H9 (cell line): ENCODE measurements at places on chromosomes 16 and 17. TPM values are rescaled to one million over a fixed set of nuclear protein-coding genes. Genes with fewer than 3 reads are reported as not detected.

The OR3A2 gene
- total RNA-seq, result not detected in 2 replicates

The C16orf46 gene
- total RNA-seq, result 0.86 and 2.0 TPM in 2 replicates

The ITGAL gene
- not detected in 2 replicates for total RNA-seq

The ACAP1 gene
- total RNA-seq, result 15.5 and 18.2 TPM in 2 replicates

The OR1A1 gene
- total RNA-seq, result not detected in 2 replicates

The KRTAP1-5 gene
- not detected in 2 replicates for total RNA-seq

The C17orf100 gene
- 0.70 and 1.1 TPM in 2 replicates for total RNA-seq

The KCNH6 gene
- 1.6 and 2.3 TPM in 2 replicates for total RNA-seq

DNA sequence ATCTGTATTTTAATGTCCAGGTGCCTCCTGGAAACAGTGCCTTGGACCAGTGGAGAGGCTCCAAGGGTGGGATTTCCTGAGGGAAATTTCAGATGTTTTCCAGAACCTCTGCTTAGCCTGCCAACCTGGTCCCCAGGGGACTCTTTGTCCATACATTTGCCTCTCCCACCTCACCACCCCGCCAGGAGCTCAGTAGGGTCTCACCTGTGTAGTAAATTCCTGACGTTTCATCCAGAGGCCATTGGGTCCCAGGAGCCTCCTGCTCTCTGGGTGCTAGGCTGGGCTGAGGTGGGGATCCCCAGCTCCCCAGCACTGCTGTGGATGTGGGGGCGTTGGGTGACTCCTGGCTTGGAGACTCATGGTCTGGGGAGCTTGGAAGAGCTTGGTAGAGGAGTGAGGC is 2.7 kb downstream of the NLRP1 start:
- no peaks in the 10 kb centered on the region for H3K4me1 ChIP-seq
- H3K4me3 ChIP-seq, result no peak overlapping the region
- no peaks in the 10 kb centered on the region for H3K27me3 ChIP-seq
- H3K36me3 ChIP-seq, result no peaks in the 10 kb centered on the region

DNA sequence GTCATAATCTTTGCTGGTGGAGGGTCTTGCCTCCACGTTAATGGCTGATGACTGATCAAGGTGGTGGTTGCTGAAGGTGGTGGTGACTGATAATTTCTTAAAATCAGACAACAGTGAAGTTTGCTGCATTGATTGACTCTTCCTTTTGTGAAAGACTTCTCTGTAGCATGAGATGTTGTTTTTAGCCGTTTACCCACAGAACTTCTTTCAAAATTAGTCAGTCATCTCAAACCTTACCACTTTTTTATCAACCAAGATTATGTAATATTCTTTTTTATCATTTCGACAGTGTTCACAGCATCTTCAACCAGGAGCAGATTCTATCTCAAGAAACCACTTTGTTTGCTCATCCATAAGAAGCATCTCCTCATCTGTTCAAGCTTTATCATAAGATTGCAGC is 5.9 kb downstream of the UQCRC2 start:
- no peaks in the 10 kb centered on the region for H3K27me3 ChIP-seq
- H3K36me3 ChIP-seq, result peaks cover 71% of the 10 kb centered on the region
- H3K27ac ChIP-seq, result no peak overlapping the region
- H3K4me3 ChIP-seq, result no peak overlapping the region

DNA sequence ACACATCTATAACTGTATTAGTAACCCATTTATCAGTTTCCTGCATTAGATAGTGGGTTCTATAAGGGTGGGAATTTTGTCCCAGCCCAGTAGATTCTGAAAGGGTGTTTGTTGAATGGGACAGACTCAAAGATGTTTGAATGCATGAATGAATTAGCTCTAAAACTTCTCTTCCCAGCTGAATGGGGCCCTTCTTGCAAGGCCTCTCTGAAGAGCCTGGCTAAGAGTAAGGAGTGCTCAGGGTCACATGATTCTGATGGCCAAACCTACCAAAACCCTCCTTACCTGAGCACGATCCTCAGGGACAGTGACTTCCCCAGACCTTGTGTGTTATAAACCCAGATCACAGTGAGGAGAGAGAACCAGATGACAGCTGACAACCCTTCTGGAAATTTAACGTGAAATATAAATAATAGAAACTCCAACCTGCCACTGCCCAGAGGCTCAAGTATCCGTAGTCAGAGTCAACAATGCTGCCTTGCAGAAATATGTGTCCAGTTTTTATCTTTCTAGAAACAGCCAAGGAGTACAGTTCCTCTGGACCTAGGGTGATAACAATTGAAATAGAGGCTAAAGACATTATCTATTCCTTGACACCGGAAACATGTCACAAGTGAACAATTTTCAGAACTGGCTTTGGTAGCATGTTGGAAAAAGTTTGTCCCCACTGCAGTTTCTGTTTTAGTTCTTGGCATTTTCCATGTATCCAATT is 268.9 kb upstream of the MAF start:
- no peak overlapping the region for H3K4me3 ChIP-seq
- no peak for DNase-seq
- H3K27me3 ChIP-seq, result no peaks in the 10 kb centered on the region
- no peak overlapping the region for H3K27ac ChIP-seq

GRCh38 chr17:48604770-48605329 is at the start of gene HOXB6:
HOXB6 (minus strand) TSS chr17:48604986; CDS start chr17:48598150, 6,836 bp downstream.
- no peak within 1 kb of the TSS for H3K4me3 ChIP-seq
- DNase-seq, result no peak
- H3K4me1 ChIP-seq, result no peaks in the 10 kb centered on the region
- no peak within 1 kb of the TSS for H3K27ac ChIP-seq

GRCh38 chr17:40895106-40895730 is 10.2 kb upstream of the KRT20 start:
- no peaks in the 10 kb centered on the region for H3K27me3 ChIP-seq
- H3K36me3 ChIP-seq, result no peaks in the 10 kb centered on the region
- no peak overlapping the region for H3K4me3 ChIP-seq
- no peak overlapping the region for H3K27ac ChIP-seq
- DNase-seq, result no peak
- no peaks in the 10 kb centered on the region for H3K4me1 ChIP-seq

DNA sequence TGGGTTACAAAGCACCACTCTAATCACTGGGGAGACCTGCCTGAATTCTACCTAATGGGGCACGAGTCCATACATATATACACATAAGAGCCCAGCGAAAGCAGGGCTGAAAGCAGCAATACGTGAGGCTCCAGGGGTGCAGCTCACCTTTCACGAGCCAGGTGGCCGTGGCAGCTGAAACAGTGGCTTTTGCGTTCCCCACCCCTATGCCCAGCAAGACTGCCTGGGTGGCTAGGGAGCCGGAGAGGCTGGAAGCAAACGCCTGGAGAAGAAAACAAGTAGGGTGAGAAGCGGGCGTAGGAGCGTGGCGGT is 618 bp downstream of the RUSF1 start:
- H3K4me1 ChIP-seq, result 0 out of 2 replicates have a peak, but pooled peaks cover 3% of the 10 kb centered on the region
- no peak overlapping the region for H3K27ac ChIP-seq
- H3K4me3 ChIP-seq, result peak overlapping the region; percentile 87
- no peak for DNase-seq
- peaks cover 5% of the 10 kb centered on the region; the same call in 1 of the 2 replicates for H3K36me3 ChIP-seq

DNA sequence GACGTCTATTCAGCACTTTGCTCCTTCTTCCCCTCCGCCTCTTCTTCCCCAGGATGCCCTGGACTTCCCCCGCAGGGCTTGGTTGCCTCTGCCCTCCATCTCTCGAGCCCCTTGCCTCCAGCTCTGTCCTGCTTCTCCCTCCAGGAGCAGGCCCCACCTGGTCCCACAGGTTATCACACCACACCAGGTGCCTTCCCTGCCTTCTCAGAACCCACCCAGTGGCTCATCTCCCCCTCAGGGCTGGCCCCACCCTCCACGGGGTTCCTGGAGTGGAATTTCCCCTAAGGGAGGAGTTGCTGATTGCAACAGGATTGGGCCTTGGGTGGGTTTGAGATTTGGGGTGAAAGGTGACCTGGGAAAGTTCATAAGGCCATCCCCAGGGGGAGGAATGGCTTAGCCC is 49.0 kb upstream of the TAC4 start:
- peaks cover 3% of the 10 kb centered on the region; the same call in 1 of the 2 replicates for H3K27me3 ChIP-seq
- H3K4me3 ChIP-seq, result no peak overlapping the region
- no peak for DNase-seq
- no peaks in the 10 kb centered on the region for H3K36me3 ChIP-seq

DNA sequence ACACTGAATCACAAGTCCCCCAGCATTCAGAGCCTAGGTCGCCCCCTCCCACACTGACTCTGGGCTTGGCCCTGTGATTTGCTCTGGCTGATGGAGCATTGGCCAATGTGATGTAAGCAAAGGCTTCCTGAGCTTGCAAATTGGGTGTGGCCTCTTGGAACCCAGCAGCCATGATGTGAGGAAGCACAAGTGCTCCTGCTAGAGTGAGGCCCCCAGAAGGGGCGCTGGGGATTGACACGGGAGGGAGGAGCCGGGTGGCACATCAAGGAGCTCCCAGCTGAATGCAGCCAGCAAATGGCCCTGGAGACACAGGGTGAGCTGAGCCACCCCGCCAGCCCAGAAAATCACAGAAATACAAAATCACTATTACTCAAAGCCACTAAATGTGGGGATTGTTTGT is 308.5 kb downstream of the C16orf95 start:
- H3K4me3 ChIP-seq, result no peak overlapping the region
- H3K27me3 ChIP-seq, result no peaks in the 10 kb centered on the region
- no peak for DNase-seq
- H3K4me1 ChIP-seq, result no peaks in the 10 kb centered on the region

- no peaks in the 10 kb centered on the region for H3K27me3 ChIP-seq
- H3K27ac ChIP-seq, result no peak overlapping the region
- DNase-seq, result no peak
- no peaks in the 10 kb centered on the region for H3K36me3 ChIP-seq
Observed at GRCh38 chr17:39759204-39759603, 21.5 kb downstream of the GRB7 start.

DNA sequence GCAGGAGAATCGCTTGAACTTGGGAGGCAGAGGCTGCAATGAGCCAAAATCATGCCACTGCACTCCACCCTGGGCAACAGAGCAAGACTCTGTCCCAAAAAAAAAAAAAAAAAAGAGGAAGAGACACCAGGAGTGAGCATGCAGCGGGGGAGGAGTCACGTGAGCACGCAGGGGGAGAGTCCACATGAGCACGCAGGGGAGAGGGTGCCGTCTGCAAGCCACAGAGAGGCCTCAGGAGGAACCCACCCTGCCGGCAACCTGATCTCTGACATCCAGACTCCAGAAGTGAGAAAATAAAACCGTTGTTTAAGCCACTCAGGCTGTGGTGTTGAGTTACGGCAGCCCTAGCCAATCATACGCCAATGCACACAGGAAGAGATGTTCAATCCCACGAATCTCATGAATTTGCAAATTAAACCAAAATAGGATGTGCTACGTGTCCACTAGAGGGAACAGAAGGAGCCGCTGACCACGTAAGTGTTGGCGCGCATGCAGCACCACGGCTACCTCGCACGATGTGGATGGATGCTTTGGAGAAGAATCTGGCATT is 42.2 kb downstream of the CCDC57 start:
- DNase-seq, result no peak
- peaks cover 3% of the 10 kb centered on the region for H3K4me1 ChIP-seq
- H3K27me3 ChIP-seq, result peaks cover 41% of the 10 kb centered on the region
- peaks cover 48% of the 10 kb centered on the region for H3K36me3 ChIP-seq

- H3K27me3 ChIP-seq, result no peaks in the 10 kb centered on the region
- no peak overlapping the region for H3K4me3 ChIP-seq
- no peak overlapping the region for H3K27ac ChIP-seq
- DNase-seq, result no peak
Observed at GRCh38 chr16:2388875-2389433, 40.3 kb upstream of the CCNF start.

- H3K27me3 ChIP-seq, result peaks cover 4% of the 10 kb centered on the region; the same call in 1 of the 2 replicates
- H3K4me1 ChIP-seq, result peaks cover 10% of the 10 kb centered on the region; the same call in 1 of the 2 replicates
- no peak overlapping the region for H3K27ac ChIP-seq
- peaks cover 8% of the 10 kb centered on the region; the same call in 1 of the 2 replicates for H3K36me3 ChIP-seq
- H3K4me3 ChIP-seq, result peak overlapping the region; percentile 76
Observed at GRCh38 chr16:81447383-81448101, 2.9 kb downstream of the CMIP start.

GRCh38 chr17:15384142-15384787 is 42.9 kb upstream of the TEKT3 start:
- no peaks in the 10 kb centered on the region for H3K27me3 ChIP-seq
- H3K27ac ChIP-seq, result no peak overlapping the region
- no peaks in the 10 kb centered on the region for H3K36me3 ChIP-seq

- no peak overlapping the region; the same call in 2 of the 3 replicates for H3K4me3 ChIP-seq
- no peak overlapping the region for H3K27ac ChIP-seq
- H3K4me1 ChIP-seq, result no peaks in the 10 kb centered on the region
- no peaks in the 10 kb centered on the region for H3K36me3 ChIP-seq
Observed at GRCh38 chr16:29192329-29193247, 207.7 kb downstream of the LAT start.

DNA sequence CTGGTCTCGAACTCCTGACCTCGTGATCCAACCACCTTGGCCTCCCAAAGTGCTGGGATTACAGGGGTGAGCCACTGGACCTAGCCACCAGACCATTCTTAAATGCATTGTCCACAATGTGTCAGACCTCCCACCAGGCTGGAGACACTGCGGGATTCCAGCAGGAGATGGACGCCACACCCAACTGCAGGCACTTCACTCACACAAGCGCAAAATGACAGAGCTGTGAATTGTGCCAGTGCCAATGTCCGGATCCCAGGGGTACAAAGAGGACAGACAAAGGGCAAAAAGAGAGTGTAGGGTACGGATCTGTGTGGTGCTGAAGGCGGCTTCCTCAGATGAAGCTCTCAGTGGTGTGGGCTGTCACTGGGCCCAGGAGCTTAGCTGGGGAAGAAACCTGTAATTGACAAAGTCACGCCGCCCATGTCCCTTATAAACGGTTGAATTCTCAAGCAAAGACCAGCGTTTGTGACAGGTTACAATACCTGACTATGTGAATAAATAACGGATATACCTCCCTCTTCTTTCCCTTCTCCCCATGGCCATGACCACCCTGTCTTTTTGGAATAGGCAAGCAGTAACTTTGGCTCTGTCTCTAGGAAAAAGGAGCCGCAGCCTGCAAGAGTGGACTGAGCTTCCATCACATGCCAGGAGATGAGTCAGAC is 40.0 kb downstream of the HS3ST3A1 start:
- no peak overlapping the region for H3K4me3 ChIP-seq
- H3K4me1 ChIP-seq, result no peaks in the 10 kb centered on the region
- DNase-seq, result no peak
- H3K36me3 ChIP-seq, result peaks cover 5% of the 10 kb centered on the region
- H3K27ac ChIP-seq, result no peak overlapping the region

DNA sequence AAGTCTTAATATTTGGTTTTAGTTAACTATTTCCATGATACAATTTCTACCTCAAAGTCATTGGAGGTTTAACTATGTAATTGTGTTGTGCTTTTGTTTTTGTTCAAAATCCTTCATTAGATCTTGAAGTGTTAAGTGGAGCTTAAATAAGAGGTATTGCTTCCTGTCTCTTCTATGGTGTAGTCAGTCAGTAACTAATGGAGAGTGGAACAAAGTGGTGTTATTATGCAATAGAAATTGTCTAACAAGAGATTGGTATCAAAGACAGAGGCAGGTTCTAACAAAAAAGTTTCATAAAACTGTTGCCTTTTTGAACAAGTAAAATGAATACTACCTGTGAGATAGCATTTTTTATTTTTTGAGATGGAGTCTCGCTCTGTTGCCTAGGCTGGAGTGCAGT is 45.2 kb downstream of the GRB7 start:
- H3K27me3 ChIP-seq, result no peaks in the 10 kb centered on the region
- no peak overlapping the region for H3K27ac ChIP-seq
- no peak for DNase-seq
- H3K36me3 ChIP-seq, result no peaks in the 10 kb centered on the region
- no peaks in the 10 kb centered on the region for H3K4me1 ChIP-seq
